ENCODE measurements at places on chromosomes 16 and 17.

DNA sequence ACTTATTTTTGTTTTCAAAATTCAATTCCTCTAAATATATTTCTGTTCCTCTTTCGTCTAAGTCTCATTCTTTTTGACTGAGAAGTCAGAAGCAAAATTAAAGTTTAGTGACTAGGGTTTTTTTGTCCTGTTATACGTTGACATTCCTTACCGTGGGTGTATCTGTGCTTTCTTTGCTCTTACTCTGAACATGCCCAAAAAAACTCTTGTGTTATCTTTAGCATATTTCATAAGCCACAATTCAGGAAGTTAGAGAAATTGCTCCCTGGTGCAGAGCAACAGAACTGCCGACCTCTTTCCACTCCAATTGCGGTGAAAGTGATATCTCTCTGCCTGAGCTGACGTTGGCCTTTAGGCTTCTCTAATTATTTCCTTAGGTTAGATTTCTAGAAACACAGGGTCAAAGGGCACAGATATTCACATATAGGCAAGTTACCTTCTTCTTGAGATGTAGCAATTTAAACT is 65.7 kb downstream of the CENPV start:
- no peak for DNase-seq

GRCh38 chr16:78566397-78567073 is 467.1 kb downstream of the WWOX start:
- DNase-seq: no peak

DNA sequence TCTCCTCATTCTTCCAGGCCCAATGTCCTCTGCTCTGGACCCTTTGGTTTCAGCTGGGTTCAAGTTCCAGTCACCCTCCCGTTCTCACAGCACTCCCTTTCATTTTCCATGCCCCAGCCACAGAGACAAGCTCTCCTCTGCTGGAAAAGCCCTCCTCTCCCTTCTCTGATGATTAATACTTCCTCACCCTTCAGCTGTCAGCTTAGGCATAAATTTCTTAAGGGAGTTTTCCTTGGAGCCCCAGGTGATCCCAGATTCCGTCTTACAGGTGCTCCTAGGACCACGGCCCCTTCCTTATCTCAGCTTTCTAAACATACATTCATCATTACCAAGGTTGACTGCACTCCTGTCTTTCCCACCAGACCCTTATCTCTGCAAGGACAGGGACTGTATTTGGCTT is 10.4 kb downstream of the CHAD start:
- no peak for DNase-seq

- no peak for DNase-seq
Measured at GRCh38 chr17:47239967-47240651, 13.5 kb upstream of the ITGB3 start.

- no peak for DNase-seq
Measured at GRCh38 chr17:1933875-1934715, 91.0 kb downstream of the RTN4RL1 start.

DNA sequence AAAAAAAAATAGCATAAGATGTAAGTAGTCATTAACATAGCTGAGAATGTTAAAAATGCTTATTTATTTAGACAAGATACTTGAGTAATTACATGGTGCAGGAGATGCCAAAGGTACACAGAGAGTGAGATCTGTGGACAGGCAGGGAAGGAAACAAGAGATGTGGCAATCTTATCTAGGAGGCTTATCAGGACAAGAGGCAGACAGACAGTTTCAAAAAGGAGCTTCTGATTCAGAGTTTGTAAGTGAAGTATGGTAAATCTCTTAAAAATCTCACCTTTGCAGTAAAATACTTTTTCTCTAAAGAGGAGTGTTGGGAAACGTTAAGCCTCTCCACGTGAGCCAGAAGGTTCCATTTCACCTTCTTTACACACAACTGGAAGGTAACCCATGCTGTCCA is 19.9 kb upstream of the GHDC start:
- DNase-seq: no peak

GRCh38 chr17:79654350-79654959 is 43.6 kb upstream of the RBFOX3 start:
- DNase-seq: no peak

GRCh38 chr16:2724816-2725348 is 4.9 kb upstream of the PRSS27 start:
- DNase-seq: no peak

DNA sequence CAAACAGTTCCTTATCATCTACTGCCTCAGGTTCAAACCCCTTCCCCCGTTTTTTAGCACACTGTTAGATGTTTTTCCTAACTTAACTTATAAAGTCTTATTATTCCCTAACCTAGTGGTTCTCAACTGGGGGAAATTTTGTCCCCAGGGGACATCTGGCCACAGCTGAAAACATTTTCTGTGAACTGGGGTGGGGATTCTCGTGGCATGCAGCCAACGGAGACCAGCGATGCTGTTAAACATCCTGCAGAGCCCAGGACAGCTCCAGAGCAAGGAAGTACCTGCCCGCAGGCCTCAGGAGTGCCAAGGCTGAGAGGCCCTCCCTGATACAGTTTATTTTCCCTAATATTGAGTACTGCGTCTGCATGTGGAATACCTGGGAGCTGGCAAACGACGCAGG is 24.3 kb downstream of the ZCCHC14 start:
- DNase-seq: no peak

GRCh38 chr16:54055191-54055590 is 231.4 kb downstream of the IRX3 start:
- DNase-seq: no peak

DNA sequence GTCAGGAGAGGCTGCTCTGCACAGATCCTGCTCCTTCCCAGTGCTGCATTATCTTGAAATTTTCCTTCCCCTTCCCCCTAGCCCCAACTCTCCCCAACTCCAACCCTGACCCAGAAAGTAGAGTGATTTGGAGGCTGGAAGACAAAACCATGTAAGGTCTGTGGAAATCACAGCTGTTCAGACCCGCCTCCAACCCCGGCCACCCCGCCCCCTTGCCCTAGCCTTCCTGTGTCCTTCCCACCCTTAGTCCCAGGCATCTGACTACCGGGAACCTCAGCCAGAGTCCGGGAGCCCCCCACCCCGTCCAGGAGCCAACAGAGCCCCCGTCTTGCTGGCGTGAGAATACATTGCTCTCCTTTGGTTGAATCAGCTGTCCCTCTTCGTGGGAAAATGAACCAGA is at the start of gene AOC3:
TSS of gene AOC3 (plus strand) at position 246 of the 400 bp plus-strand sequence. CDS start at position 391, 145 bp downstream.
- no peak for DNase-seq

- no peak for DNase-seq
Measured at GRCh38 chr17:28173801-28174200, 131.3 kb downstream of the NLK start.

- DNase-seq: no peak
Measured at GRCh38 chr16:63982110-63982509, 1139.8 kb downstream of the CDH11 start.

GRCh38 chr17:4074831-4075495 is 67.9 kb downstream of the ZZEF1 start:
- DNase-seq: no peak

DNA sequence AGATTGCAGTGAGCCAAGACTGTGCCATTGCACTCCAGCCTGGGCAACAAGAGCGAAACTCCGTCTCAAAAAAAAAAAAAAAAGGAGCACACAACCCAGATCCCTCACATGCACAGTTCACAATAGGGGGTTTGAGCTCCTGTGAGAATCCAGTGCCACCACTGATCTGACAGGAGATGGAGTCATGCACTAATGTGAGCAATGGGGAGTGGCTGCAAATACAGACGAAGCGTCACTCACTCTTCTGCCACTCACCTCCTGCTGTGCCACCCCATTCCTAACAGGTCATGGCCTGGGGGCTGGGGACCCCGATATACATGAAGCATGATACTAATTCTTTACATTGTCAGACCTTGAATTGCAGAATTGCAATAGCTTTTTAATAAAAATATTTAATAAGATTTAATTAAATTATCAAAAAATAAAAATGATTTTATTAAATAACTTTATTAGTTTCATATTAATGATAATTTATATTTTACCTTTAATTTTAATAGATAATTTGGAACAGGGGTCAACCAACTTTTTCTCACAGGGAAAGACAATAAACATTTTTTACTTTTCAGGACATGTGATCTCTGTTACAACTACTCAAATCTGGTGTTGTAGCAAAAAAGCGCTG is 171.4 kb downstream of the COPRS start:
- DNase-seq: no peak

- DNase-seq: no peak
Measured at GRCh38 chr16:53085931-53086421, 31.2 kb downstream of the CHD9 start.

DNA sequence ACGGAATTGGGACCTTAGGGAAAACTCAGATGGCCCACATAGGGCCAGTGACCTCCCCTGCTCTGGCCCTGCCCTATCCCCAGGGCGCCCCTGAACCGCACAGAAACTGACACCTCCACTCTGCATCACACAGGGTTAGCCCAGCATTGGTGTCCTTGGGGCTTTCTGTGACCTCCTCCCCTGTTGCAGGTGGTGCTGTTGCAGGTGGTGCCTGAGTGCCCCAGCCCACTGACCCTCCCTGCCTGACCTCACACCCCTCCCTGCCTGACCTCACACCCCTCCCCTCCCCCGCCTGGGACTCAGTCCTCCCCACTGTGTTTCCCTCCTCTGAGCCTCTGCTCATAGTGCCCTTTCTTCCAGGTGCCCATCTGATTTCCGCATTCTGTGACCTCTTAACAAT is 21.4 kb downstream of the TNFRSF13B start:
- no peak for DNase-seq

GRCh38 chr17:38893607-38894006 is 23.7 kb downstream of the LASP1 start:
- DNase-seq: peak; percentile 47

DNA sequence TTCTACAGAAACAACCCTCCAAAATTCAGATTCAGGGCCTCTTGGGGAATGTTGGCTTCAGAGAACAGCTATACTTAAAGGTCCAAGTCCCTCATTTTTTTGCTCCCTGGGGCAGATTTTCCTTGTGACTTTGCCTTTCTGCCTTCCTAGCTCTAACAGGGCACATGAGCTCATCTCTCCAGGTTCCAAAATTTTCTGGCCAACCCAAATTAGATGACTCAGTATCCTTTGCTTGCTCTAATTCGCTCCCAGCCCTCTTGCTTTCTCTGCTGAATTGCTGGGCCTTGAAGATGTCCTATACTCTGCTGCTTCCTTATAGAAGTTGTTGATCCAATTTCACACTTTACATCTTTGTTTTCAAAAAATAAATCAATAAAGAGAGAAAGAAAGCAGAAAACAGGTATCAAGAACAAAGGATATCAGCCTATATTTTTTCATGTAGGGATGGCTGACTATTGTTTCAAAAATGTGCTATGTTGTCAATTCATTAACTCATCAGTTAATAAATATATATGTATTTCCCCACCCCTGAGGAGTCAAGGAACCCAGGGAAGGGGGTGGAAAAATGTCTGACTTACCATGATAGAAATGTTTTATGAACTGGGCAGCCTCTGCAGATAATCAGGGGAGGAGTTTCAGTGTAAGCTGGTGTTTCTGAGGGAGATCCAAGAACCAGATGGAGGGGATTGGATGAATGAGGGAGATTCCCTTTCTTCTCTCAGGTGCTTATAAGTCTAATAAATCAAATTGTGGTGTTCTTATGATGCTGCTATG is 1.0 kb upstream of the KRTAP4-2 start:
- DNase-seq: no peak

DNA sequence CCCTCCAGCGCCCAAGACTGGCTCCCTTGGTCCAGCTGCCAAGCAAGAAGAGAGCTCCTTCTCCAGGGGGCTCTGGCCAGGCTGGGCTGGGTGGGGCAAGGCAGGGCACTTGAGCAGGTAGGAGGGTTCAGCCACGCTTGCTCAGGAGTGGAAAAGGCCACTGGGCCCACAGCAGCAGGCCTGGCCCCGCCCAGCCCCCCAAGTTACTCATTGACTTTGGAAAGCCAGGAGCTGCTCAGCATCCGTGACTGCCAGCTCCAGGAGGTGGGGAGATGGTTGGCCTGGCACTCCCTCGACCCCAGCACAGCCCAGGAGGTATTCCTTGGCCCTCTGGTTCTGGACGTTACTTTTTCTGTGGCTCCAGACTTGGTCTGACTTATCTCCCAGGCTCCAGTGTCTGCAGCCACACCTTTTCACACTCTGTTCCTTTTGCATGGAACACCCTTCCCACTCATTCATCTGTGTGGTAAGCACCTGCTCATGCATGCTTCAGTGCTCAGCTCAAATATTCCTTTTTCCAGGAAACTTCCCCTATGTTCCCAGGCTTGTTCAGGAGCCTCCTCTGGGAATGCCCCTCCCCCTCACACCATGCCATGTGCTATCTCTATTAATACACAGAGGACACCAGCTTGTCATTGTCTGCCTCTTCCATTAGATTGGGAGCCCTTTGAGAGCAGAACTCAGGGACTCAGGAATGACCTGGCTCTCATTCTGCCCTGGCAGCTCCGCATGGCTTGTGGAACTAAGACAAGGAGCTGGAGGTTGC is at the start of gene CDH16:
TSS of gene CDH16 (minus strand) at position 83 of the 766 bp plus-strand sequence. CDS start 820 bp downstream, outside the sequence.
- DNase-seq: no peak

- no peak for DNase-seq
Measured at GRCh38 chr16:79191933-79192332, 408.6 kb downstream of the MAF start.

- no peak for DNase-seq
Measured at GRCh38 chr17:62737513-62737912, 70.6 kb downstream of the MARCHF10 start.

All from activated gamma-delta T cell treated with Interleukin-2 at 50 U/mL for 16 hours (primary cell).